Panc1 (cell line): ENCODE measurements at places on chromosomes 5 and 9. TPM values are rescaled to one million over a fixed set of nuclear protein-coding genes. Genes with fewer than 3 reads are reported as not detected.

GRCh38 chr5:9698125-9698826 lies 68.1 kb upstream of the TAS2R1 start:
- DNase-seq, result no peak

DNA sequence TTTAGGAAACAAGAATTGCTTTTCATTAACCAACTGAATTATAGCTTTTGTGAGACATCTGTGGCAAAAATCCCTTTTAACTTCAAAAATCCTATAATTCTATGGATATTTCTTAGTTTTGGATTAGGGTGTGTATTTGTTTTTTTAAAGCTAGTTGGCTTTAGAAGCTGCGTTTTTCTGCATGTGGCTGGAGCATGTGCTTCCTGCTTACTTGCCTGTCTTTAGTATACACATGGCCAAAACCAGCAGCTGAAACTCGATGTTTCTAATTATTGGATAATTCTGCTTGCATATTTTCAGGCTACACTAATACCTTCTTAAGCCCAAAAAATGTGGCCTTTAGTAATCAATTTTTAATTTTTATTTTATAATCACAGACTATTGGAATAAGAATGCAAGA lies 8.9 kb downstream of the RECK start:
- DNase-seq, result no peak

The ABO gene
- 0.10 TPM for total RNA-seq

DNA sequence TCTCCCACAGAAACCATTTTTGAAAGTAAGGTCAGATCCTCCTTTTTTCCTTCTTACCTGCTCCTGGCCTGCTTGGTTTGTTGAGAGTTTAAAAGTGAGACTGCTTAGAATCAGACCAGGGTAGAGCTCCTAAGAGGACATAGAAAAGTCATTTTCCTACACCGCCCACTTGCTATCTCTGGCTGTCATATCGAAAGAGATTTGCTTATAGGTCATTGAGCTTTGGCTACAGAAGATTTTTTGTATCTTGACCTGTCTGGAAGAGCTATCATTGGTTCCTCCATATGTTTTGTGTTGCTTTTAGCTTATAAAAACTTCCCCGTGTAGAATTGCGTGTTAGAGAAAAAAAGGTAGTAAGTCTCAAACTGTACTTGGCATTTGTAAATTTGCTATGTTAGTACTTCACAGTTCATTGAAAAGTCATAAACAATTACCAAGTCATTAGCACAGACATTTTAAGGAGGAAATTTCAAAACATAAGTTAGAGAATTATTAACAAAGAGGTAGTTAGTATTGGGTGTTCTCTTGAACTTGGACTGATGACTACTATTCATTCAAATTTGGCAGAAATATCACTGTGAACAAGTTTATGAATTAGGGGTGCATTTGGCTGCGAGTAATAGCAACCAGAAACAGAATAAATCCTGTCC lies 96.6 kb downstream of the MAN2A1 start:
- DNase-seq, result no peak

- no peak for DNase-seq
These were observed 23.1 kb downstream of the VCAN start for GRCh38 chr5:83494666-83495065.

DNA sequence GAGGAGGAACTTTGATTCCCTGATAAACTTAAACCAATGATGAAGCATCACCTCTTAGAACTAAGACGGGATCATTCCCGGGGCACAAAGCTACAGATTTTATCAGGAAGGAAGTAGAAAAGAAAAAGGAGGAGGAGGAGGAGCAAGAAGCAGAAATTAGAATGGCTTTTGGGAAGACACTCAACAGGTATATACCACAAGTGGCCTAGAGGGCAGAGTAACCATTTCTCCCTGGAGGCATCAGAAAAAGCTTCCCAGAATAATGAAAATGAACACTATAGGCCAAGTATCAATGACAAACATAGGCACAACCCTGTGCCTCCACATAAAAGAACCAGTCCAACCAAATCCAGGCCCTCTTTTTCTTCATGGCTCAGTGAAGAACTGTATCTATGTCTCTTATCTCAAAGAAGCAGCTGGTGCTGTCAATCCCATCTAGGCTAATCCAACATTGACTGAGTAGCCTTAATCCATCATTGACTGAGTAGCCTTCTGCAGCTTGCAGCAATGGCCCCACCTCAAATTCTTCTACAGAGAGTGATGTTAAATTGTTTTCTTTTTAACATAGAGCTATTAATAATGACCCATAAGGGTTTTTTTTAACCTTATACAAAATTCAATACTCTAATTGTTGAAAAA lies 178.8 kb upstream of the KIF2A start:
- DNase-seq, result no peak

- DNase-seq, result no peak
These were observed 479.3 kb downstream of the ARHGEF28 start for GRCh38 chr5:74105126-74105780.

The TRIM36 gene
- 1.6 TPM for total RNA-seq

- no peak for DNase-seq
These were observed 109.4 kb downstream of the ASTN2 start for GRCh38 chr9:117305454-117305853.
